ENCODE measurements at places on chromosomes 2 and 18.

- no peak for DNase-seq
Observed at GRCh38 chr2:52036024-52036423, 1004.1 kb upstream of the NRXN1 start.

GRCh38 chr2:130346041-130346740 is 3.5 kb downstream of the IMP4 start:
- no peak for DNase-seq

DNA sequence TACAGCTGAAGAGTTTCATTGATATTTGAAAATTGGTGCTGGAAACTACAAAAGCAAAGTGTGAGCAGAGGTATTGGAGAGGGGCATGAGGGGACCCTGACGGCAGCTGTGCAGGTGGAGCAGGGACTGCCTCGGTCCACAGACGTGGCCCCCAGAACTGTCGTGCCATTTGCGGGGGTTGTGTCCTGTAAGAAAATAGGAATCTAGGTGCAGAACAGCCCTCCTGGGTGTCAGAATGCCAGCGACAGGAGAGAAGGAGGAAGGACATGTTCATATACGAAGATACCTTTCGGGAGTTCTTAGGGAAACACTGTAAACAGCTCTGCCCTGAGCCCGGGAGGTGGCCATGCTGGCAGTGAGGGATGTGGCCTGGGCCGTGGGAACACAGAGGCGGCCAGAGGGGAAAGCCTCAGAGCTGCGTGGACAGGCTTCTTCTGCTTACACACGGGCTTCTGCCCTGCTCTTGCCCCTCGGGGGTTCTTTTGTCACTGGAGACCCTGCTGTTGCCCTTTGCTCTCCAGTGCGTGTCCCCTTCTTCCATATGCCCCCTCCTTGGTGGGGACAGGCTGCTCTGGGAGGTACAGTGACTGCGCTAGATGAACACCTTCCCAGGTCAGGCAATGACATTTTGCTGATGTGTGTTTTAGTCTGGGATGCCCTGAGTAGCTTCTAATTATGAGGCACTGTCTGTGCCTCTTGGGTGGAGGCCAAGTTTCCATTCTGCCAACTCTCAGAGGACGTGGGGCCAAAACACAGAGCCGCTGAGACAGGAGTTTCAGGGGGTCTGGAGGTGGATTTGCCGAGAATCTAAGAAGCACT is 81.9 kb upstream of the TXNDC2 start:
- DNase-seq = peak; percentile 7

DNA sequence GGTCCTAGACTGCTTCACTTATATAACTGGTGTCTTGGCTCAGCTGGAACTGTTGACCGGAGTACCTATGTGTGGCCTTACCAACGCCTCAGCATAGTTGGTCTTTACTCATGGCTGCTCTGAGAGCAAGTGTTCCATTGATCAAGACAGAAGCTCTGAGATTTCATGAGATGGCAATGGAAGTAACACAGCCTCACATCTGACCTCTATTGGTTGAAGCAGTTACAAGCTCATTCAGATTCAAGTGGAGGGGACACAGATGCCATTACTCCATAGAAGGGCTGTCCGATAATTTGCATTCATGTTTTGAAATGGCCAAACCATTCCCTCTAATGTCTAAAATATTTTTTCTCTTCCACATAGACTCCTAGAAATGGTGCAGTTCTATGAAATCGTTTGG is 46.4 kb upstream of the STK39 start:
- no peak for DNase-seq

- no peak for DNase-seq
Observed at GRCh38 chr2:173513107-173513727, 158.5 kb downstream of the CDCA7 start.

DNA sequence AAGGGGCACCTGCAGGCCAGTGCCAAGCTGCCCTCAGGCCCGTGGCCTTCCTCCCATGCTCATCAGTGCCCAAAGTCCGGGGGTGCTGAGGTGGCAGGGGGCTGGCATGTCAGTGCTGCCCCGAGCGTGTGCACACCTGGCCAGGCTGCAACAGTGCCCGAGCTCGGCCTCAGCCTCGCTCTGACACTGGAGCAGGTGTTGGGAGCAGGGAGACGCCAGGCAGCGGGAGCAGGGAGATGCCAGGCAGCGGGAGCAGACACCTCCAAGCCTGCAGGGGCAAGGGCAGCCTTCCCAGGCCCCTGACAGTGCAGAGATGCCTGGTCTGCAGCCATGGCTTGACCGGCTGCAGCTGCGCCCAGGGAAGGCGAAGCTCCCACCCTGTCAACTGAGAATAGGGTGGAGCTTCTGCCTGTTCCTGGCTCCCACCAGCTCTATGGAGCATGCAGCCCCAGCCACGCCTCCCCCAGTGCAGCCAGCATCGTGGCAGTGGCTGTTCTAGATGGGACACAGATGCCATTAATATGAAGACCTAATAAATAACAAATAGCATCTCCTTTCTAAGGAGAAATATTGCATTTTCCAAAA is 82.4 kb downstream of the DTNB start:
- DNase-seq = no peak

DNA sequence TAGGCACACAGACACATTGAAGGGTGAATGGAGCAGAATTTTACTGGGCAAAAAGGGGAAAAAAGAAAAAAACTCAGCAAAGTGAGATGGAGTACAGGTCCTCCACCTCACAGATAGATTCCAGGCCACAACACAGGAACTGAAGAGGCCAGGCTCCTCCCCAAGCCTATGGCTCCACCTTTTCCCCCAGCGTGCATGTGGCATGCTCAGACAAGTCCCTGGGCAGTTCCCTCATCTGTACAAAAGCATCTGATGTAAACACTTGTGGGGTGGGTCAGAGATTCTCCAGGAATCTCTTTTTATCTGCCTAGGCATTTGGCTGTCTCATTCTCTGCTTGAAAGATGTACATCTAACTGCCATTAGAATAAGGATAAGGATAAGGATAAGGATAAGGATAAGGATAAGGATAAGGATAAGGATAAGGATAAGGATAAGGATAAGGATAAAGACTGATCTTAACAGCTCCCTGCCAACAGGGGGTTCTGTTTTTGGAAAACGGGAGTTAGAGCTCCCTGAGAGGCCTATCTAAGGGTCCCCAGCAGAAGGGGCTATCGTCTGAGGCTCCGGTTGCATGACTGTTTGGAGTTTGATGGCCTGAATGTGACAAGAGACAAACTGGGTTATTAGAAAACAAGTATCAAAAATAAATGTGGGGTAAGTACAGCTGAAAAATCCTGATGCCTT is 17.2 kb upstream of the ASXL3 start:
- peak; percentile 11 for DNase-seq

- no peak for DNase-seq
Observed at GRCh38 chr2:106195456-106195855, 1.4 kb upstream of the UXS1 start.

DNA sequence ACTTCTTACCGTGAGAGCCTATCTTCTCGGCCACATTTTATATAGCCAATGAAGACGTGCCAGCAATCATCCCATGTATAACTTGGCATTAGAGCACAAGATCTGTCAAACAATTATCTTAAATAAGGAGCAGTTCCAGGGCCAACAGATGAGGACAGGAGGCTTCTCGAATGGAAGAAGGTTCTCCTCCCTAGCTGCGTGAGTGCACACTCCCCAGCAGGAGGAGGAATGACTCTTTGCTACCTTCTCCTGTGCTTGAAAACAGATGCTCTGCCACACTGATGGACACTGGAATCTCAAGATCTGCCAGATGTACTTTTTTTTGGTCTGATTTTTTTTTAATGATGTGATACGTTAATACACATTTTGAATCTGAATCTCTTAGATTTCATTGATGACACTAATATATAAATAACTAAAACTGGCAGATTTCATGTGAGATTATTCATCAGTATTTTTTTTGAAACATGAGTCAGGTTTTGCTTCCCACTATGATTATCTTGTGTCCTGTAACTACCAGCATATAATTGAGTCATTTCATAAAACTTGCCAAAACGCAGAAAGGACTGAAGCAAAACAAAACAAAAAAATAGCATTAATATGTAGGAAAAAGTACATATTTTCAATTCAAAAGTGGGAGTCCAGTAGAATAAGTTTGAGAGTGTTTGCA is 626 bp upstream of the VIT start:
- no peak for DNase-seq

DNA sequence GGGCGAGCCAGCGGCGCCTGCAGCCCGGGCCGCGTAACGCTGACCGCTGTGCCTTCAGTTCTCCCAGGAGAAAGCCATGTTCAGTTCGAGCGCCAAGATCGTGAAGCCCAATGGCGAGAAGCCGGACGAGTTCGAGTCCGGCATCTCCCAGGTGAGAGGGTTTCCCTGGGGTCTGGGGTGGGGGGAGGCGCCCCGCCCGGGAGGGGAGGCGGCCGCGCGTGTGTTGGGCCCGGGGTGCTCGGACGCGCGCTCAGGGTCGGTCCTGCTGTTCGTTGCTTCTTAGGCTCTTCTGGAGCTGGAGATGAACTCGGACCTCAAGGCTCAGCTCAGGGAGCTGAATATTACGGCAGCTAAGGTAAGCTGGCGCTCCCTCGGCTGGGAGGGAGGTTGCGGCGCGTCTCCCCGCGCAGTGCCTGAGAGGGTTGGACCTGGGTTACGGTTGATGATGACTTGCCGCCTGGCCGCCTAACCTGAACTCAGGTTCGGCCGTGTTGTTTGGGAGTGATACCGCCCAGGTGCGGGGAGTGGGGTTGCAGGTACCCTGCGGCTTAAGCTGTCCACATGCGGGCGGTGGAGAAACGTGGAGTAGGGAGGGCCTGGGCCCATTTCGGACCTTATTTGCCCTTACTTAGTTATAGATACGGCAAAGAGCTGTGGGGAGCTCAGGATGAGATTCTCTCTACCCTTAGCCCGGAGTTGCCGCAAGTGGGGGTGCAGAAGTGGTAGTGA is 638 bp downstream of the RPS7 start:
- no peak for DNase-seq

DNA sequence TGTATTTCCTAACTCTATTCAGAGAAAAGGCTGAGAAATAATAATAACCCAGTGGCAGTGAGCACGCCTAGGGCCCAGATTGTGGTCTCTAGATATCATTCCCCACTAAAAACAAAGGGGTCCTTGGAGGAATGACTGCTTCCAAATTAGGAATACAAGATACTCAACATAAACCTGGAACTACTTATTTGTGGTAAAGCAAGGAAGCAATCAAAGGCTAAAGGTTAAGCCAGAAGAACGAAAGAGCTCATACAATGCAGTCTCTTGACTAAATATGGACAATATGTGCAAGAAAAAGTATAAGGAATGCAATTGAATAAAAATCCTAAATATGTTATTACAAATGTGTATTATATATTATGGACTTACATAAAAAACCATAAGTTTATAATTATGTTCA is 253.5 kb upstream of the NRP2 start:
- DNase-seq = no peak
